Activated CD4-positive, alpha-beta T cell treated with anti-CD3 and anti-CD28 coated beads, Interleukin-2, Interleukin-4, amounts not matched to agents 100 ng/mL and 50 ng/mL, durations not matched to agents 16 hours and 8 hours (primary cell): ENCODE measurements at places on chromosomes 3 and 15.

GRCh38 chr3:13149330-13150108, 76.3 kb upstream of the IQSEC1 start:
- no peak for DNase-seq

GRCh38 chr3:146469150-146470017, at the start of gene PLSCR2:
TSS of gene PLSCR2 (minus strand) at chr3:146469561. CDS start at chr3:146459904, 9,657 bp downstream.
- DNase-seq: peak; percentile 44

DNA sequence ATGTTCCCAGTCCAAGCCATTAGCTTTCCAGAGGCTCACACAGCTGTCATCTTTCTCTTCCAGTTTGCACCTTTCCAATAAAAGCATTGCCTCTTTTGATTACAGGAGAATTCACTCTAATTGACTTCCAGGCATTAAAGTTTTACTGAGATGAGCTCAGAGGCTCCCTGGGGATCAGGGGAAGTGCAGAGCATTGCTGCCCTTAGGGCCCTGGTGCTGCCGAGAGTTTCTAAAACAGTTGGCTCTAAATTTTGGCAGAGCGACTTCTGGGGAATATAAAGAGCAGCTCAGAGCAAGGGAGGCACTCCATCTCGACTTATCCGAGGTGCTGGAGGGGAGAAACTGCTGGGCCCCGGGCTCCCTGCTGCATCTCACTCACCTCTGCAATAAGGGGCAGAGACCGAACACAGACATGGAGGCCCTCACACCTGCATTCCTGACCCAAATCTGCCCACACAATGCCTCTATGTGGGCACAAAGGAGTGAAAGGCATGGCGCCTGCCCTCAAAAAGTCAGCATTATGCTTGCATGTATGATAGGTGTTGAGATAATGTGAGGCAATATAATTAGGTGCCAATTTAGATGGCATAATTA, 61.7 kb downstream of the SCN11A start:
- DNase-seq: no peak

DNA sequence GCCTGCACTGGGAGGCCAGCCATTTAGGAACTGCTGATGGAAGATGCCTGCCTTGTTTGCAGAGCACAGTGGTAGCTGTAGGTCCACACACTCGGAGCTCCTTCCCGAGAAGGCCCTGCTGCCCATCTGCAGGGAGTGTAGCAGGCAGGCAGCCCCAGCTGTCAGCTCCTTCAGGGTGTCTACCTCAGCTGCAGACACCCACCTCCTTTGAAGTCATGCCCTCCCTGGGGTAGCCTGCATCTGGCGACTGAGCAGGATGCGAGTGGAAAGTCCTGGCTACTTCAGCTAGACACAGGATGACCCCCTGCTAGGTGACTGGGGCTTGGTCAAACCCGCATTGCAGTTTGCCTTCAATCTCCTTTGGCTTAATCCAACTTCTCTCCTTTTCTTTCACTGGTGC, 93.2 kb upstream of the TLE3 start:
- no peak for DNase-seq

GRCh38 chr3:78347176-78347575, 1307.3 kb downstream of the ROBO2 start:
- DNase-seq: no peak

DNA sequence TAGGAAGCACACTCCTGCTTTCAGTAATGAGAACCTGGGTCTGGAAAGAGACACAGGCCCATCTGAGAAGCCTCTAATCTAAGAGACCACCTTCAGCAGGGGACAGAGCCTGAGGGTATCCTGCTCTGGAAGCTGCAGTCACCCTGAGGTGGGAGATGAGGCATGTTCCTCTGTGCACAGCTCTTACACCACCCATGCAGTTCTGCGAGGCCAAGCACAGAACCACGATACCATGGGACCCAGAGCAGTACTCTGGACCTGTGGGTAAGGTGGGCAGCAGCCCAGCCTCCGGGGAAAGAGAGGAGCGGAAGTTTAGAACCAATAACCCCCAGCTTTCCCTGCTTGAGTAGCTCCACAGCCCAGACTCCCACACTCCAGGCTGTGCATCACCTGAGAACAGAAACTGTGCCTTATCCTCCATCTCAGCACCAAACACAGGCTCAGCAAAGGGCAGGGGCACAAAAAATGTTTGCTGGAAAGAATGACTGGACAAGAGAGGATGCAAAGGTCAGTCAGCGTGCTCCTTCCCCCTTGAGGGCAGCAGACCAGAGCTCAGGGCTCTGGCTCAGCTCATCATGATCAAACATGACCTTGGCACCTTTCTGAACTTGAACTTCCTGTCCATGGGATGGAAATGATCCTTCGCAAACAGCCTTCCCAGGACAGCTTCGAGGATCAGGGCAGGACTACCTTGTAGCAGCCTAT, 43.1 kb downstream of the RBPMS2 start:
- DNase-seq: no peak

- DNase-seq: no peak
Measured at GRCh38 chr3:180707896-180708295, 28.6 kb upstream of the CCDC39 start.

DNA sequence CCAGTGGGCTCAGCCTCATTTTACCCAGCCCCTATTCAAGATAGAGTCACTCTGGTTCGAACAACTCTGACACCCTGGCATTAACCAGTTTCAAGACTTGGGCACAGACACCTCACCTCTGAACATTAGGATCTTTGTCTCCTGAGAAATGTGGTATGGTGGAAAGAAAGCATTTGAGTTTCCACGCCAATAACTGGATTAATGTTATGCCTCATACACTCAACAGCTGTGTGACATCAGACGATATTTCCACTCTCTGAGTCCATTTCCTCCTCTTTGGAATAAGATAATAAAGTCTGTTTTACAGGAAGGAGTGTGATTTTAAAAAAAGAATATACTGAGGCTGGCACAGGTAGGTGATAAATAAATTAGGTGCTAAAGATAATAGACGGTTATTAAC, 121.3 kb upstream of the CHL1 start:
- no peak for DNase-seq

DNA sequence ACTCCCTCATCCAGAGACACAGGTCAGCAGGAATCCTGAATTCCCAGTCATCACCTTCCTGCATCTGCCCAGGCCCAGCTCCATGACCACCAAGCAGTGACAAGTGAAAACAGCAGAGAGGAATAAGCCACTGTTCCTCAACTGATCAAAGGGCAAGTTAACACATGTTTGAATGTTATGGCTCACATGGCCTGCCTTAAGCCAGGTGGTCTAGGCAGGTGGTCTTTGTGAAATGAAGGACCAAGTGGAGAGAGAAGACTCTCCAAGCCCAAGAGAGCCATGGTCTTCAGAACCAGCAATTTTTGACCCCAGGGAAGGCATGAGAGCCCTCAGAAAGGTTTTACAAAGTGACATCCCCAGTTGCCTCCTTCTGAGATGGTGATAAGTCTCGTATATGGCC, 161.8 kb downstream of the EPHB1 start:
- no peak for DNase-seq

GRCh38 chr3:61538486-61538885, 22.9 kb upstream of the PTPRG start:
- no peak for DNase-seq

- no peak for DNase-seq
Measured at GRCh38 chr3:120182613-120183511, 88.6 kb upstream of the GSK3B start.

- no peak for DNase-seq
Measured at GRCh38 chr15:68997050-68997449, 17.4 kb upstream of the NOX5 start.

DNA sequence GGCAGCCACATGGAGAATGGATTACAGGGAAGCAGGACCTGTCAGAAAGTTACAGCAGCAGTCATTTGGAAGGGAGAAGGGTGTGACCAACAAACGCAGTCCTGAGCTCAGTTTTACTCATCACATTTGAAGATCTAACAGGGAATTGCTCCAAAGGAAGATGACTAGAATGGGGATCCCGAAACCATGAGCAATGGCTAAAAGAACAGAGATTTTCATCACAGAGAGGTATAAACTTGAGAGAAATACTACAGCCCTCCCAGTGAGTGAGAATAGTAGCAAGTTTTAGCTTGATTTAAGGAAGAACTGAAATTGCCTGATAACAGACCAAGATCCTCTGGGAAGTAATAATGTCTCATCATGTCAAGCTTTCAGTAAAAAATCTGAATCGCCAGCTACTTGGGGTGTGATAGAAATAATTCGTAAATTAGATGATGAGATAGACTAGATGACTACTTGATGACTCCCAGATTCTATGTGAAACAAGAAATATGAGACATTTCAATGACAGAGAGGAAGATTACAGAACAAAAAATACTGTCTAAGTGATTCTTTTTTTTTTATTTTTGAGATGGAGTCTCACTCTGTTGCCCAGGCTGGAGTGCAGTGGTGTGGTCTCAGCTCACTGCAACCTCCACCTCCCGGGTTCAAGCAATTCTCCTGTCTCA, 16.9 kb downstream of the CD47 start:
- no peak for DNase-seq

DNA sequence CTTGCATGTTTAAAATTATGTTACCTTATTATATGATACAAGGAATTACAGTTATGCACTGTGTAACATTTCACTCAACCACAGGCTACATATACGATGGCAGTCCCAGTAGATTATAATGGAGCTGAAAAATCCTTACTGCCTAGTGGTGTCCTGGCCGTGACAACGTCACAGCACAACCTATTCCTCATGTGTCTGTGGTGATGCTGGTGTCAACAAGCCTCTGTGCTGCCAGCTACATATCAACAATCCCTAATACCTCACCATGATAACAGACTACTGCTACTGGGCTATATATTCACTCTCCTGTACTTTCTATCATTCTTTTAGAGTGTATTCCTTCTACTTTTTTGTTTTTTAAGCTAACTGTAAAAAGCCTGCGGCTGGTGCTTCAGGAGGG, 80.2 kb upstream of the OCA2 start:
- no peak for DNase-seq

- no peak for DNase-seq
Measured at GRCh38 chr3:144470666-144471065, 499.0 kb downstream of the DIPK2A start.

- DNase-seq: no peak
Measured at GRCh38 chr3:192514754-192515663, 212.3 kb downstream of the FGF12 start.
